ENCODE measurements at places on chromosomes 5 and 9. TPM values are rescaled to one million over a fixed set of nuclear protein-coding genes. Genes with fewer than 3 reads are reported as not detected.

Gene IL17B
- not detected for total RNA-seq

GRCh38 chr9:135792268-135793128 is 90.5 kb downstream of the KCNT1 start:
- no peak for DNase-seq

Gene MAMDC2
- 9.0 TPM for total RNA-seq

DNA sequence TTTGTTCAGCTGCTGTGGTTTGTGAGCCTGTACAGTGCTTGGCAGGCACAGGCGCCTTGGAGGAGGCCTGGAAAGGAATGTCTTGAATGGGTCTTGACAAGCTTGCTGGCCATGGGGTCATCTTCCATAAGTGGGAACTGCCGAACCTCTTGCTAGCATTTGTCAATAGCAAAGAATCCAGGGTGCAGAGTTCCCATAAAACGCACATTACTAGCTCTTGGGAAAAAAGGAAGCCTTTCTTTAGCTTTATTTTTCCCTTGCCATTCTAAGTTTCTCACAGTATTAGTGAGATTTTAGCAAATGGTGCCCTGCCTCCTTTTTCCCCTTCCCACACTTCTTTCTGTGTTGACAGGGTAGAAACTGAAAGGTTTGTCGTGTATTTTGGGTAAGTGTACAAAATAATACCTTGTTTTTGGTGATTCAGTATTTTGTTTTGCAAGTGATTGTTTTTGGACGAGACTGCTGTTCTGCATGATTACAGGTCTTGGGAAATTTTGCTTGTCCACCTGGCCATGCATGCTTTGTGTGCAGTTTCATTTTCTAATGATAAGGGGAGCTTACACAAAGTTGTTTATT is 82.0 kb downstream of the ADGRV1 start:
- DNase-seq, result no peak

Gene CORO2A
- 2.8 TPM for total RNA-seq

GRCh38 chr5:150163547-150164059 is 3.0 kb upstream of the CDX1 start:
- no peak for DNase-seq

DNA sequence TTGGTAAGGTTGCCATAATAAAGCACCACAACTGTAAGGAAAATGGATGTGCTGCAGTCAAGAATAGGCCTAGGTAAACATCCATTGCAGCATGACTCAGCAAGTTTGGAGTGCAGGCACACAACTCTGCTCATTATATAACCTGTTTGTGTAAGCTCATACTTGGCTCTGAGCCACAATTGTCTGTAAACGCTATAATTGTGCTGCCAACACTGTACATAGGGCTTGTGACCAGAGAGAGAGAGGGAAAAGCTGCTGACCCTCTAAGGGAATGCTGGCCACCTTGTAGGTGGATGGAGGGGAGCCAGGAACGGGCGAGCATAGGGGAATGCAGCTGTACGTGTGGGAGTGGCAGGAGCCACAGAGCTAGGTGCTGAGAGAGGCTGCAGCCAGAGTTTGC is 2186.5 kb upstream of the ACO1 start:
- no peak for DNase-seq

DNA sequence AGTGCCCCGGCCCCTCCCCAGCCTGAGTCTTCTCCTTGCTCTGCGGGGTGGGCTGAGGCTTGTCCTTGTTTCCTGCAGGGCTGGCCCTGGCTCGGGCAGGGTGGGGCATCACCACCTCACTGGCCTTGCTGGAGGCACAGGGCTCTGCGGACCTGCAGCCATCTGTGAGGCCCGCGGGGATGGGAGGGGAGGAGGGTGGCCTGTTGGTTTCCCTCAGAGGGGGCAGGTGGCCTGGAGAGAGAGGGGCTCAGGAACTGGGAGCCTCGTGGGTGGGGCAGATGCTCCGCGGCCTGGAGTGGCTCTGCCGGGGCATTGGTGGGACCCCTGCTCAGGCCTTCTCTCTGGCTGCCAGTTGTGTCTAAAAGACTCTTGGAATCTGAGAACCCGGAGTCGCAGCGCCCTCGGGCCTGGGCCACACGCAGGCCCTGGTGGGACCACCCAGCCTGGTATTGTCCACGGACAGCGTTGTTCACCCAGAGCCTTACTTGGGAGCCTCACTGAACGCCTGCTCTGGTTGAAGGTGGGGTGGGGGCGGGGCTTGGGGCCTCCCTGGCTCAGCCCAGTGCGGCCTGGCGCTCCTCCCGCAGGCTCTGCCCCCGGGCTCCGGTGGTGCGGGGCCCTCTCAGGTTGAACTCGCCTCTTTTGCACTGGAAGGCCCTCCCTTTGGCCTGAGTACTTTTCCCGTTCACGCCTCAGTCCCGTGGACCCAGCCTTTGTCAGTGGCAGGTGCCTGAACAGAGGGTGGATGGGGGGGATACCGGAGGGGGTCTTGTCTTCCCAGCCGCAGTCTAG is 111.3 kb downstream of the RXRA start:
- no peak for DNase-seq

All from omental fat pad (tissue), 4 donors.